ENCODE measurements at places on chromosomes 6 and 20. TPM values are rescaled to one million over a fixed set of nuclear protein-coding genes. Genes with fewer than 3 reads are reported as not detected.
A peak's percentile ranks its signal among the peaks of the same experiment; 100 is the strongest.

DNA sequence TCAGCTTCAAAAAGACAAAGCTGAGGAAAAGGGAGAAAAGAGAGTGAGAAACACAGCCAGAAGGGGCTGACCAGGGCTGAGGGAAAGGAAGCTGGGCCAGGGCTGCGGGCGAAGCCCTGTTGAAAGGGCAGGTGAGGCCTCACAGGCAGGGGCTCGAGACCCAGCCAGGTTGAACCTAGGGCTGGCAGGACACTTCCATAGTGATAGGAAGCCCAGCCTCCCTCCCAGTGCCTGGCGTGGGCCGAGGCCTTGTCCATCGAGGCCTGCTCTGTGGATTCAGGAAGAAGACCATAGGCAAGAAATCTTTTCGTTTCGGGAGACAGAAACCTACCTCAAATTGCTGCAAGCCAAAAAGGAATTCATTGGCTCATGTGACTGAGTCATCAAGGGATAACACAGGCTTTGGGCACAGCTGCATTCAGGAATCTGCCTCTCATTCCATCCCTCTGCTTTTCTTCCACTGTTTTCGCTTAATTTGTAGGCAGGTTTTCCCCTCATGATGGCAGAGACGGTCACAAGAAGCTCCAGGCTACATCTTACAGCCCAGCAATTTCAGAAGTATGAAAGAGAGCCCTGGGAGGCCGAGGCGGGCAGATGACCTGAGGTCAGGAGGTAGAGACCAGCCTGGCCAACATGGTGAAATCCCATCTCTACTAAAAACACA is 311.1 kb upstream of the SULF2 start:
- no peak for DNase-seq

DNA sequence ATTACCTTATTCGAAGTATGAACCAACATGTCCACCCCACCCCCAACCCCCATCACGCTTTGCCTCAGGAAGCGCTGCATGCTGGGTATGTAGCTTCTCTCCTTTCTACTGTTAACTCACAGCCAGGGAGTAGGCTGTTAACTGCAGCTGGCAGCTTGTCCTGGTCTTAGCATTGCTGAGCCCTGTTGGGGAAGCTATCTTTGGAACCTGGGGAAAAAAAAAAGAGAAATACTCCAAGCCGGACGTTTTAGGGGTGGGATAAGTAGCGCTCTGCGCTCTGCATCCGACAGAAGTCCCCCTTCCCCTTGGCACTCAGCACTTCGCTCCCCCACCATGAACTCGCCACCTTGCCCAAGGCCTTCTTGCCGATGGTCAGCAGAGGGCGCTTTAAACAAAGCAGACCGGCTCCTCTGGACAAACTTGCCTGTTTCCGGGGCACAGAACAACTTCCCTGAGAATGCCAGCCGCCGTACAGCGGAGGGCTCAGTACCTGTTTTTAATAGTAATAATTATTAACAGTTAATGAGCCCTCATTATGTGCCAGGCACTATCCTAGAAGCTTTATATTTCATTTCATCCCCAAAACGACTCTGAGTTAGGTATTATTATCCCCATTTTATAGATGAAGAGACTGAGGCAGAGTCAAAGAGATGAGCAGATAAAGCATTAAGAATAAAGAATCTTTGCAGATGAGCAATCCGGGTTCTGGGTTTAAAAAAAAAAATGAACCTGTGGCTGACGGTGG is 35.2 kb upstream of the MDFI start:
- DNase-seq, result peak; percentile 24

DNA sequence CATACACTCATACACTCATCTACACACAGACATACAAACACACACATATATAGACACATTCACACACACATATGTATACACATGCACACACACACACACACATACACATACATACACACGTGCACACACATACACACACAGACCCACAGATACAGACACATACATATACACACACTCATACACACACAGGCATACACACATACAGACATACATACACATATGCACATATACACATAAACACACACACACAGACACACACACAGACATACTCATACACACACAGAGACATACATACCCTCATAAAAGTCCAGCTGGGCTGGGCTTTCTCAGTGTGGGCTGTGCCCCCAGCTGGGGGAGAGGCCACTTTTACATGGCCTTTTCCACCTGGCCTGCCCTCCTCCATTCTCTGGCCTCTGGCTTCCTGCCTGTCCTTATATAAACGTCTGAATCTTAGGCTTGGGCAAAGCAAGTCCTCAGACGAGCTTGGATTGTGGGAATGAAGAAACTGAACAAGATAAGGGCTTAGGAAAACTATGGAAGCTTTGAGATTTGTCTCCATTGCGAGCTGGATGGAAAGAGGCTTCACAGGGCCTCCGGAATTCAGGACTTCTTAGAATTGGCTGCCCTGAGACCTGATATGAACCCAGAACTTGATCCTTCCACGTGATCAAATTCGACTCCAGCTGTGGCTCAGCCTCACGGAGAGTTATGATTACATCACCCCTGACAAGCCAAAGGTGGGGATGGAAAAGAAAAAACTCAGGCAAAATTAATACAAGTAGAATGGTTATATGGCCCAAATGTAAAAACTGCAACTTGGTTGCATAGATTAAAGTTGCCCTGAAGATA is 22.5 kb upstream of the CST3 start:
- no peak for DNase-seq

- DNase-seq, result no peak
These were observed 229.0 kb downstream of the ZMYND8 start for GRCh38 chr20:47127546-47127945.

- DNase-seq, result no peak
These were observed 368.2 kb downstream of the EPM2A start for GRCh38 chr6:145367149-145367548.

GRCh38 chr20:62885046-62885895 is 23.6 kb upstream of the TCFL5 start:
- DNase-seq, result no peak

Gene C20orf141
- not detected for polyA plus RNA-seq

Gene MARCKS
- polyA plus RNA-seq, result 29.0 TPM

Gene OSTM1
- 6.4 TPM for polyA plus RNA-seq
